ENCODE measurements at places on chromosomes 6 and 20.

DNA sequence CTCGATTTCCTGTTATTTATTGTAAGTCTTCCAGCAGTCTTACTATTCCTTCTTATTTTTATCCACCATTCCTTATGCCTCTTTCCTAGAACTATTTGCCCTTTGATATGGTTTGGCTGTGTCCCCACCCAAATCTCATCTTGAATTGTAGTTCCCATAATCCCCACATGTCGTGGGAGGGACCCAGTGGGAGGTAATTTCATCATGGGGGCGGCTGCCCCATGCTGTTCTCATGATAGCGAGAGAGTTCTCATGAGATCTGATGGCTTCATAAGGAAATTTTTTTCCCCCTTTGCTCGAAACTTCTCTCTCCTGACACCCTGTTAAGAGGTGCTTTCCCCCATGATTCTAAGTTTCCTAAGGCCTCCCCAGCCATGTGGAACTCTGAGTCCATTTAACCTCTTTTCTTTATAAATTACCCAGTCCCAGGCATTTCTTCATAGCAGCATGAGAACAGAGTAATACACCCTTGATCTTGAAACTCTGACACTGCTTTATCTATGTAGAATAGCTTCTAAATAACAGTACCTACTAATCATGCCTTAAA is 48.8 kb downstream of the PLN start:
- no peak for DNase-seq

GRCh38 chr20:48656661-48657211 is 171.1 kb downstream of the PREX1 start:
- no peak for DNase-seq

- no peak for DNase-seq
Measured at GRCh38 chr6:53985366-53985765, 125.9 kb upstream of the MLIP start.

DNA sequence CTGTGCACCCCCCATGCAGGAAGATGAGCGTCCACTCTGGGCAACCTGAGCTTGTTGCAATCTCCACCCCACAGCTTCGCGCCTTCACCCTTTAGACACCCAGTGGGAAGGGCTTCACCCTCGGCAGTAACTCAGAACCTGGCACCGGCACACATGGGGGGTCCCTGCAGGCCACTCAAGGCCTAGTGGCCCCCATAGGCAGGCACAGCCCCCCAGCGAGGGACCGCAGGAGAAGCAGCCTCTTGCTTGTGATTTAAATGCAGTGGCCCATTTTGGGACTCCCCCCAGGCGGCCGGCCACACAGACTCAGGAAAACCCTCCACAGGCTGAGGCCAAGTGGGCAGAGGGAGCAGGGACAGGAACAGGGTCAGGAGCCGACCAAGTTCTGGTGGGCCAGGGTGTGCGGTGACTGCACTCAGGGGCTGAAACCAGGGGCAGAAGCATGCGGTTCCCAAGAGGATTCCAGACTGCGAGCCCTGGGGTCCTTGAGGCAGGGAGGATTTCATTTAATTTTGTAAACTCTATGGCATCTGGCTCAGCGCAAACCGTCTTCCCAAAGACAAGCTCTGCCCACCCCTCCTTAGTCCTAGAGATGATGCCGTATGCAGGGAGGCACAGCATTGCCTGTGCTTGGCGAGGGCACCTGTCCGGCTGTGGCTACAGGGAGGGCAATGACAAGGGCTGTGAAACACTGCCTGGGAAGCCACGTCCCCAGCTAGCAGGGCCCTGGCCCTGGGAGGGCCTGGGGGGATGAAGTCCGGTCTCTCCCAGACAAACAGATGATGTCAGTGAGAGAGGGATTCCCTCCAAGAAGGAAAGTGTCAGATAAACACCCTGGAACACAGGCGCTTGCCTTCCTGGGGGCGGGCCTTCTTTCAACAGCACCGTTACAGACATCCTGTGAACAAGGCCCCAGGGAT is 52.9 kb upstream of the GPR31 start:
- DNase-seq: no peak

DNA sequence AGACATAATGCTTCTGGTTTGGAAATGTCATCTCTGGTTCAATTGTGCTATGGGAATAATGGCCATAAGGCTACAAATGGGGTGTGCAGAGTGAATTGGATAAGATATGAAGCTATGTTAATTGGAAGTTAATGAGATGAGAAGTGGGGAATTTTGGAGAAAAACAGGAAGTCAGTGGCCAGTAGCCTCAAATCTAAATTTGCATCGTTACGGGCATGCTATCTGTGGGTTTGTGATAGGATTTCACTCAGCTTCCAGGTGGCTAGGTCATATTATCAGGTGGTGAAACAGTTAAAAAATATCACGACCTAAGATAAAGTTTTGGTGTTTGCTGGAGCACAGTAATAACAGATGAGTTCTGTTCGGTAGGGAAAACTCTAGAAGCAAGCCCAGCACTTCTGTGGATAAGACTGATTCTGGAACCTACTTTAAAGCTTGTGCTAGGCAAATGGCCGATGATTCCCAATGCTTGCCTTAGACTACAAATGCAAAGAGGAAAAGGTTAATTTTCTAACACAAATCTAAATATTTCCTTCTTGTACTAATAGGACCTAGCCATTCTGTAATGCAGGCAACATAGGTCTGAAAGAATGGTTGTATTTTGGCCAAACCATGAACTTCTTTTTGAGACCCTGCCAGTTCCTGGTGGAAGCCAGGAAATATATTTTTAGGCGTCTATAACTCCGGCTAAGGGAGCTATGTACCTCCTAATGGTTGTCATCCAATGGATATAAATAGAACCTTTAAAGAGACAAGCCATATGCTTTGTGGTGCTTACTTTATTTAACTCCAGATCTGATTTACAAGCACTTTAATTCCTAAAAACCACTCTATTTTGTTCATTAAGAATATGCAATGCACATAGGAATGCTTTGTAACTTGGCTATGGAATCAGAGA is 111.0 kb downstream of the PLCB1 start:
- DNase-seq: no peak

GRCh38 chr6:127146932-127147331 is 28.5 kb downstream of the RSPO3 start:
- no peak for DNase-seq

- DNase-seq: peak; percentile 11
Measured at GRCh38 chr6:43669050-43669921, 18.3 kb downstream of the MRPS18A start.

- DNase-seq: peak; percentile 57
Measured at GRCh38 chr6:31057426-31058003, 47.2 kb downstream of the MUC22 start.

Data from eye (tissue), 1 donor.